Aortic smooth muscle cell (primary cell): ENCODE measurements at places on chromosomes 7 and 10. TPM values are rescaled to one million over a fixed set of nuclear protein-coding genes. Genes with fewer than 3 reads are reported as not detected.

Gene SPDYE11
- total RNA-seq = not detected in 2 replicates

Gene ARHGAP22
- 153 and 161 TPM in 2 replicates for total RNA-seq

Gene CLDN3
- total RNA-seq = not detected in 2 replicates

Gene LLCFC1
- total RNA-seq = not detected in 2 replicates

Gene NKX2-3
- not detected in 2 replicates for total RNA-seq

Gene SKIDA1
- total RNA-seq = 0.37 and 0.66 TPM in 2 replicates

Gene MRLN
- total RNA-seq = 0.12 TPM in 1 of 2 replicates, not detected in the other

Gene VIPR2
- 0.06 and 0.13 TPM in 2 replicates for total RNA-seq

Gene GATA3
- total RNA-seq = 0.06 TPM in 1 of 2 replicates, not detected in the other

Gene ASIC3
- 0.06 TPM in 1 of 2 replicates, not detected in the other for total RNA-seq

Gene HSPB1
- total RNA-seq = 28.0 and 47.0 TPM in 2 replicates

Gene AMPH
- 0.19 and 0.26 TPM in 2 replicates for total RNA-seq

Gene EBLN1
- total RNA-seq = not detected in 2 replicates

Gene SFRP5
- total RNA-seq = not detected in 2 replicates

Gene FAM25G
- total RNA-seq = not detected in 2 replicates

Gene SLC26A5
- total RNA-seq = not detected in 2 replicates

Gene OR2A42
- total RNA-seq = 0.06 TPM in 1 of 2 replicates, not detected in the other

Gene EN2
- not detected in 2 replicates for total RNA-seq

Gene OPN1SW
- not detected in 2 replicates for total RNA-seq

Gene STEAP4
- 1.7 and 6.5 TPM in 2 replicates for total RNA-seq

Gene DDX50
- 45.9 and 51.9 TPM in 2 replicates for total RNA-seq

Gene MOGAT3
- total RNA-seq = not detected in 2 replicates

Gene MUC3A
- total RNA-seq = not detected in 2 replicates

Gene STEAP2
- 18.0 and 22.3 TPM in 2 replicates for total RNA-seq

Gene TMEM270
- not detected in 2 replicates for total RNA-seq

Gene CYP2W1
- not detected in 2 replicates for total RNA-seq

Gene SLK
- 107 and 113 TPM in 2 replicates for total RNA-seq

Gene TAS2R41
- total RNA-seq = not detected in 2 replicates

Gene TWNK
- 3.3 and 5.7 TPM in 2 replicates for total RNA-seq

Gene TAS2R5
- total RNA-seq = 0.79 and 0.81 TPM in 2 replicates

Gene GNAI1
- 6.3 and 8.3 TPM in 2 replicates for total RNA-seq

Gene IFIT1
- 6.1 and 12.7 TPM in 2 replicates for total RNA-seq

Gene SP4
- total RNA-seq = 3.8 and 6.6 TPM in 2 replicates

Gene ZNF425
- total RNA-seq = 2.8 TPM in 2 replicates

Gene TOMM7
- 191 and 217 TPM in 2 replicates for total RNA-seq

Gene EPHB4
- total RNA-seq = 14.1 and 16.4 TPM in 2 replicates

Gene SMKR1
- total RNA-seq = not detected in 2 replicates

Gene TUBB8
- total RNA-seq = not detected in 2 replicates

Gene NPY4R2
- not detected in 2 replicates for total RNA-seq

Gene SLC29A4
- total RNA-seq = 0.40 and 0.75 TPM in 2 replicates

Gene TYSND1
- total RNA-seq = 5.8 and 7.4 TPM in 2 replicates

Gene LIPF
- total RNA-seq = not detected in 2 replicates

Gene DEPP1
- 36.6 and 79.2 TPM in 2 replicates for total RNA-seq

Gene PNLIPRP2
- not detected in 2 replicates for total RNA-seq

Gene CUZD1
- 0.13 and 0.44 TPM in 2 replicates for total RNA-seq

Gene ACSL5
- 0.92 and 0.93 TPM in 2 replicates for total RNA-seq

Gene VOPP1
- 63.9 and 85.6 TPM in 2 replicates for total RNA-seq

Gene PTN
- total RNA-seq = 20.6 and 43.0 TPM in 2 replicates

Gene TFEC
- 0.13 and 0.19 TPM in 2 replicates for total RNA-seq

Gene SSC4D
- total RNA-seq = 0.53 and 0.56 TPM in 2 replicates

Gene TMEM196
- not detected in 2 replicates for total RNA-seq

Gene POLR2J2
- 4.7 and 5.9 TPM in 2 replicates for total RNA-seq

Gene ACADSB
- 6.3 and 6.9 TPM in 2 replicates for total RNA-seq

Gene LAMB4
- total RNA-seq = 0.13 and 0.25 TPM in 2 replicates

Gene GLI3
- 3.0 and 3.7 TPM in 2 replicates for total RNA-seq

Gene ERVW-1
- total RNA-seq = not detected in 2 replicates

Gene FLNC
- 104 and 110 TPM in 2 replicates for total RNA-seq

Gene BAMBI
- total RNA-seq = 6.1 and 7.3 TPM in 2 replicates

Gene IKZF1
- not detected in 2 replicates for total RNA-seq
